ENCODE measurements at places on chromosomes 5 and 9. TPM values are rescaled to one million over a fixed set of nuclear protein-coding genes. Genes with fewer than 3 reads are reported as not detected.

GRCh38 chr5:71529682-71530081 is 57.5 kb upstream of the MCCC2 start:
- DNase-seq = no peak

DNA sequence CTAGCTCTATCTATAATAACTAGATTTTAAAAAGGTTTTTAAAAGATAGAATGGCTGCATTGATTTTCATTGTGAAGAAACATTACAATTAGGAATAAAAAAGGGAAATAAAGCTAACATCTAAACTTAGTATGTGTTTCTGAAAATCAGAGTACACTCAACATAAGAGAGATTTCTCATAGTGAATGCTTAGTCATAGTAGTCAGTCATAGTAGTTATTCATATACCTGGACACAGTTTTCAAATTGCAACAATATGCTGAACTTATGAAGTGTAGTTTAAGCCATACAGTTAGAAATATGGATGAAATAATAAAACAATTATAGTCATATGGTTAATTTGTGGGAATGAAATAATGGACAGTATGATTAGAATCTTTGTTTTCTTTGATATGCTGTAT is 273.0 kb upstream of the CTNND2 start:
- DNase-seq = no peak

LCN9 gene
- not detected for total RNA-seq

THBS4 gene
- total RNA-seq = 1.5 TPM

GRCh38 chr5:81972492-81972783 is 615 bp downstream of the ATG10 start:
- DNase-seq = no peak
